ENCODE measurements at places on chromosomes 16 and 17. TPM values are rescaled to one million over a fixed set of nuclear protein-coding genes. Genes with fewer than 3 reads are reported as not detected.

- no peak for DNase-seq
These were observed 76.6 kb downstream of the CMIP start for GRCh38 chr16:81521141-81521626.

GRCh38 chr17:42101513-42102292 lies 3.4 kb upstream of the ZNF385C start:
- DNase-seq, result peak; percentile 86

GRCh38 chr16:54236773-54237172 lies 49.8 kb downstream of the IRX3 start:
- no peak for DNase-seq

DNA sequence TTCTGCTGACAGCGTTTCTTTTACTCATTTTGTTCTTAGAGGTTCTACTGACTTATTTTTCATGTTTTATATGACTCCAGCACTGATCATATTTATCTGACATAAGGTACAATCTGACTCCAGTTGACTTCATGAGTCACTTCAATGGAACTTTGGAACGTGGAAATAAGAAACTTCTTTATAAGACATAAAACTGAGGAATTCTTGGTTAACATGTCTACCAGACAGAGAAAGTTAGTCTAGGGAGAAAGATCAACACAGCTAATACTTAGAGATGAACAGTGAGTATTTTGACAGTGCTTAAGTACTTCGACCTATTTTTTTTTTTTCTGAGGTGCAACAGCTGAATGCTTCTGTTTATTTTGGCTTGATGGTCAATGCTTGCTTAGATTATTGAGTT lies 679.5 kb downstream of the KCNJ2 start:
- DNase-seq, result no peak

DNA sequence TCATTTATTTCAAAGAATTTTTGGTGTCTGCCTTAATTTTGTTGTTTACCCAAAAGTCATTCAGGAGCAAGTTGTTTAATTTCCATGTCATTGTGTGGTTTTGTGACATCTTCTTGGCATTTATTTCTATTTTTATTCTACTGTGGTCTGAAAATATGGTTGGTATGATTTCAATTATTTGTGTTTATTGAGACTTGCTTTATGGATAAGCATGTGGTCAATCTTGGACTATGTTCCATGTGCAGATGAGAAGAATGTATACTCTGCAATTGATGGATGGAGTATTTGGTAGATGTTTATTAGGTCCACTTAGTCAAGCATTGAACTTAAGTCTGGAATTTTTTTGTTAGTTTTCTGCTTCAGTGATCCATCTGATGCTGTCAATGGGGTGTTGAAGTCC lies 383.0 kb downstream of the PMP22 start:
- DNase-seq, result no peak

- no peak for DNase-seq
These were observed 10.6 kb downstream of the PHF12 start for GRCh38 chr17:28940675-28941074.

DNA sequence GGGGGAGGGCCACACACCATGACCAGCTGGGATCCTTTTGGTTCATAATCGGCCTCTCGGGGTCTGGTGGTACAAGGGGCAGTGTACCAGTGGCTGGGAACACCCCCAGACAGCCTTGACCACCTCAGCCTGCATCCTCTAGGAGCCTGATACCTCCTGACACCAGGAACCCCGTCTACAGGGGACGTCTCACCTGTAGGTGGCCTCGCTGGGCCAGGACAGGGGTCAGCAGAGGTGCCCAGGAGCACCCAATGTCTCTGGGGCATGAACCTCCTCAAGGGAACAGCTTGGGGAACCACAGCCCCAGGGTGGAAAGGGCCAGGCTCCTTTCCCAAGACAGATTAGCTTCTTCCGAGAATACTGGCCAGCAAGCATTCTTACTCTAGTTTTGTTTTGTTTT lies 2.5 kb upstream of the METRNL start:
- no peak for DNase-seq

GRCh38 chr17:49664706-49665211 lies 13.1 kb downstream of the SPOP start:
- no peak for DNase-seq

DNA sequence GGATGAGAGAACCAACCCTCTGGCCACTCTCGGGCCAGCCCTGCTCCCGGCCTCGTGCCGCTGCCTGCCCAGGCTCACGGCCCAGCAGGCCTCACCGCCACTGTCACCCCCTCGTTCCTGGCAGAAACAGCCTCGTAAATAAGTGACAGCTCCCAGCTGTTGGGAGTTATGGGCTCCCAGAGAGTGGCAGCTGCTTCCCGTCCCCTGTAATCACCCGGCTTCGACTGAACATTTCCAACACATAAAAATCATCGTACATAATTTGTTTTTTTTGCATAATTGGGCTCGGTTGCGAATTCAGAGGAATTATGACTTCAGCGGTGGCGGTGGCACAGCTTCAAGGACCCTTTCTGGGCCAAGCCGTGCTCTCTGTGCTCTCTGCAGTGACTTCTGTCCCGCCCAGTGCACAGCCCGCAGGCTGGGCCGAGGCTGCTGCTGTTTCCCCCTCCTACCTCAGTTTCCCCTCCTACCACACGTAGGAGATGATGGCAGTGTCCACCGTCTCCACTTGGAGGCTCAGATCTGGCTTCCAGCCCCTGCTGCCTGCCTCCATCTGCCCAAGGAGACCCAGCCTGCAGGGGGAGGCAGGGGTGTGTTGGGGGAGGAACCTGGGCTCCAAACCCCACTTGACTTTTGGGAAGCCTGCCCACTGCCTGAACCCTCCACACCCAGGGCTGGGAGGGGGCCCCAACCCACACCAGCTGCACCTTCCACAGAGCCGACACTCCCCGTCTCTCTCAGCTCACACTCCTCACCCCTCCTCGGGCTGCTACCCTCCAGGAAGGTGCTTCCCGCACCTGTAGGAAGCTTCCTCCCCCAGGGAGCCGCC lies 84.9 kb downstream of the RTN4RL1 start:
- no peak for DNase-seq

DNA sequence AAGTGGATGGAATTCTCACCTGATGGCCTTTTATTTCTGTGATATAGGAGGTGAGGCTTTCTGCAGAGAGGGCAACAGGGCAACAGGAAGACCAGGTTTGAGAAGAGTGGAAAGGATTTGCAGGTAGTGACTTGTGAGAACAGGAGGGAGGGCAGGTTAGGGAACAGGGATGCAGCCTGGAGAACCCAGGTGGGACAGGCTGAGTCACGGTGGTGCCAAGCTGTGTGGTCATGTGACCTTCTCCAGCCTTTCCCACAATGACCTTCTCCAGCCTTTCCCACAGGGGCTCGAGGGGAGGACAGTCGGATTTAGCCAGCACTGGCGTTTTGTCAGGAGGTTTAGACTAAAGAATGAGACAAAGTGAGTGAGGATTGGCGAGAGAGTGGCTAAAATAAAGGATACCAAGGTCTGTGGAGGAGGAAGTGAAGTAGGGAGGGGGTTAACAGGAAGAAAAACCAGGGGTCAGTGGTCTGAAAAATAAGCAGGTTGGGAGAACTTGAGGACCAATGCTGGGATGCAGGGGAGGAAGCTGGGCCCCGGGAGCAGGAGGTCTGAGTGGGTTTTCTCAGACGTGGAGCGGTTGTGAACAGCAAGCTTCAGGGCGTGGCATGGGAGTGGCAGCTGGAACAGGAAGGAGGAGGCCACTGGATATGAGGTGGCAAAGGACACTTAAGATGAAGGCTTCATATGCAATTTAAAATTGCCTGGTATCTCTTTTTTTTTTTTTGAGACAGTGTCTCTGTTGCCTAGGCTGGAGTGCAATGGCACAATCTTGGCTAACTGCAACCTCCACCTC lies 37.7 kb downstream of the DNAH2 start:
- DNase-seq, result no peak

- no peak for DNase-seq
These were observed 2.0 kb upstream of the ABR start for GRCh38 chr17:1181753-1182137.

- no peak for DNase-seq
These were observed 36.0 kb downstream of the IL21R start for GRCh38 chr16:27437946-27438345.

DNA sequence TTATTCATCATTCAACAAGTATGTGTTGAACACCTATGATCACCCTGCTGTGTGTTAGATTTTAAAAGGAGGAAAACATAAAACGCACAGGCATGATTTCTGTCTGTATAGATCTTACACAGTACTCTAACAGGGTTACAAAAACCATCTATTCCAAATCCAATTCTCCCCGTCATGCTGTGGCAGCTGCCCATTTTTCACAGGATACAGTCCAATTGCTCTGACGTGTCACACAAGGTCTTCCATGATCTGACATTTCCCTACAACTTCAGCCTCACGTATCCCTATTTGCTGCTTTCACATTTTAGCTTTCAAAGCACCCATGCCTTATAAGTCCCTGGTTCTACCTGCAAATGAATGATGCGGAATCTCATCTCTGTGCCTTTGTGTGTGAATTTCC lies 67.0 kb upstream of the CNTNAP4 start:
- no peak for DNase-seq

DNA sequence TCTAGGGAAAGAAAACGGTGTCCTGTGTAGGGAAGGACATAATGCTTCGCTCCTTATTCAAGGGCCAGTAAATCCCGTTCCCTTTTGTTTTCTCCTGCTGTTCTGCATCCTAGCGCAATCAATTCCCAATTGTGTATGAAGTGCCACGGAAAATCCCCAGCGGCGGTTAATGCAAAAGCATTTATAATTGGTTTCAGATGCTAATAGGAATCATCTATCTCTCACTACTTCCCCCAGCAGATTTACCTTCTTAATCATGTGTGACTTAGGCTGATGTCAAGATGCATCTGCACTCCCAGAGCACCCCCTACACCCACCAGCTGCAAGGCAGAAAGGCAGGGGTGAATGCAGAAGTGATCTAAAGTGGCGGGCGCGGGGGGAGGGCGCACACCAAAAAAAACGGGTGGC lies 32.7 kb upstream of the SSTR2 start:
- DNase-seq, result no peak

GRCh38 chr16:80063031-80063712 lies 462.6 kb upstream of the MAF start:
- DNase-seq, result no peak

GRCh38 chr17:32192379-32192778 lies 50.1 kb downstream of the RHOT1 start:
- no peak for DNase-seq

- DNase-seq, result no peak
These were observed 188.9 kb downstream of the IRF8 start for GRCh38 chr16:86087896-86088230.

- no peak for DNase-seq
These were observed 724 bp downstream of the GAA start for GRCh38 chr17:80101946-80102663.

- DNase-seq, result no peak
These were observed 4.6 kb downstream of the EMC8 start for GRCh38 chr16:85794696-85795095.

- no peak for DNase-seq
These were observed 257.5 kb downstream of the SEC14L1 start for GRCh38 chr17:77398274-77398673.

DNA sequence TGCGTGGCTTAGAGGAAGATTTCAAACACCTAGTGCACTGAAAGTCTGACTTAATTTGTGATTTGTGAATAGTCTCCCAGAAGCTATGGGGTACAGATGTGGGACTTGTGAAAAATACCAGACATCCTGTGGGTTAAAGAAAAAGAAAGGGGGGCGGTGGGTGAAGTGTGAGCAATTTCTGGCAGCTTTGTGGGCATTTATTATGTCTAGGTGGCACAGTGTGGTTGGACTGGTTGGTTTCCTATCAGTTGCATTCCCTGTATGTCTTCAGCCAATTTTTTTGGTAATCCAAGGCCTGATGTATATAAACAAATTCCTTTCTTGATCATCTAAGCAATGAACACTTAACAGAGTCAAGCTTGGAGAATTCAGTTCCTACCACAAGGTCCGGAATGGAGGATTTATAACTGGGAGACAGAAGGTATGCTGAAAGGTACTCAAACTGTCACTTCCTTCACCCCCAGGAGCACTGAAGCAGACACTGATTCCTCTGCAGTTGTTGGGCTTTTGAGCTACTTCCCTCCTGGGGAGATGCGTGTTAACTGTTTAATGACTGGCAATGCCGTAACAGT lies 211.6 kb downstream of the WWOX start:
- DNase-seq, result no peak

DNA sequence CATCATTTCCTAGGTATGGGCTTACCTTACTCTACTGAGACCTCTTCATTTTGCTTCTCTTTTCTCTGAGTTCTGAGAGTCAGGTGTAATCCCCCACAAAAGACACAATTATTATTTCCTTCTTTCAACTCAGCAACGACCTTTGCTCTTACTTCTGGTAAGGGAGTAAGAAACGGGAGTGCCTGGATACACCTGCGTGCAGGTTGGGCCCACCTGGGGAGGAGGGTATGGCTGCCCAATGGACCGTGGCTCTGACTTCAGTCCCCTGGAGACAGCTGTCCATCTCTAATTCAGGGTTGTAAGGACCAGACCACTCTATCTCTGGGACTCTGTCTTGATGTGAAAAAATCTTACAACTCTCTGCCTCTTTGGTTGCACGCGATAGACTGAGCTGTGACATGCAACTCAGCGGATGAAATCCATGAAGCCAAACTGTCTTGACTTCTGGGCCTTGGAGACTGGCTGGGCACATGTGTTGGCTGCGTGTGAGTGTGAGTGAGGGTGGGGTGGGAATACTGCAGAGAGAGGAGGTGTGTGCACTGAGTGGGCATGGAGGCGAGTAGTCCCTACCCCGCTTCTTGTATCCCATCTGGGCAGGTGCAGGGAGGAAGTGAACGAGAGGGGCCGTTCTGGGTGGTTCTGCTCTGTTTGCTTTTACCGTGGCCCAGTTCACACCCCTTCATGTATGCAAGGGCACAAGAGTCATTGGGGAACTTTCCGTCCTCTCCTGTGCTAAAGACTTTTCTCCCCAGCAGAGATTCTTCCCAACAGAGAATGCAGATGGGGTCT lies 1.2 kb downstream of the TMEM238L start:
- DNase-seq, result no peak

GRCh38 chr16:53089434-53090285 lies 34.9 kb downstream of the CHD9 start:
- DNase-seq, result no peak

DNA sequence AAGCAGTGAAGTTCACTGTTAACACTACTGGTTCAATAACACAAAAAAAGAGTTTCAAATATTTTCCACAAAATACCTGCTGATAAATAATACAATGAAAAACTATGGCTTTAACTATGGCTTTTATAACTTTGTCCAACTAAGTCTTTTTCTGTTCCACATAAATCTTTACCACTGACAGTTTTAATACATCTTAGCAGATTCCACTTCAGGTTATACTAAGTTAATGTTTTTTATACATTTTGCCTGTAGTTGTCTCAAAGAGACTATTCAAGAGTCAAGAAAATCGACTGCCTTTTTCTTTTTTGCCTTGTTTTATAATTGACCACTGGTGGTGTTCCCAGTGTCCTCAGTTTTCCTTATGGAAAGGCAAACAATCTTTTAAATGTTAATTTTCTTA lies 379.7 kb upstream of the PMFBP1 start:
- DNase-seq, result no peak

- no peak for DNase-seq
These were observed 306.7 kb downstream of the CNTNAP4 start for GRCh38 chr16:76583945-76584344.

- DNase-seq, result no peak
These were observed 43.3 kb upstream of the CBFA2T3 start for GRCh38 chr16:89020068-89020924.

The SYCE1L gene
- total RNA-seq, result 0.84 TPM

The FBXW10 gene
- total RNA-seq, result not detected

The LITAF gene
- 69.8 TPM for total RNA-seq

The NLRC5 gene
- total RNA-seq, result 20.6 TPM

The SP6 gene
- 0.74 TPM for total RNA-seq

The MEFV gene
- total RNA-seq, result 2.7 TPM

The SNRNP25 gene
- total RNA-seq, result 16.6 TPM
